H9 (cell line): ENCODE measurements at places on chromosomes 5 and 9. TPM values are rescaled to one million over a fixed set of nuclear protein-coding genes. Genes with fewer than 3 reads are reported as not detected.
A peak's percentile ranks its signal among the peaks of the same experiment; 100 is the strongest.

The TMEM171 gene
- 0.42 TPM in 2 replicates for total RNA-seq

The WWC1 gene
- total RNA-seq, result 28.2 and 30.7 TPM in 2 replicates

GRCh38 chr5:33530183-33531036 lies 89.6 kb downstream of the TARS1 start:
- DNase-seq, result peak; percentile 33

DNA sequence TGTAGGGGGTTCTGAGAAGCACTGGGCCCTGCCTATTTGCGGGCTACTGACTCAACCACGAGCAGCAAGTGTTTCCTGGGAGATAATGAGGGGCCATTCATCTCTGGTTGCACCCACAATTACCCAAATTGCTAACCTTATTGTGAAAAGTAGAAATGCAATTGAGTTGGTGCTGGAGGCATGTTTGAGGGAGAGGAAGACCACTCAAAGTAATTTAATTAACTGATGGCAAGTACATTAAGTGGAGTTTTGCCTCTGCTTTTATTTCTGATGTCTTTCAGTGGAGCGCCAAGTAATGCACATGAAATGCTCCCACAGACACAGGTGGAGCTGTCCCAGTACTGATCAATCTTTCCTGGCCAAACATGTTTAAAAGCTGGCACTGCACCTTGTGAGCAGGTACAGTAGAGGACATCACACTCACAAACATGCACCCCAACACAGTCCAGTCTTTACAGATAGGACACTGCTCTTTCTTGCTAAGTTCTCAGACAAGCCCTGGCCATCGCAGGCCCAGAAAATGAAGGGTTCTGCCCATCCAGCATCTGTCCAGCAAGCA lies 195.4 kb downstream of the HSPA4 start:
- DNase-seq, result no peak

DNA sequence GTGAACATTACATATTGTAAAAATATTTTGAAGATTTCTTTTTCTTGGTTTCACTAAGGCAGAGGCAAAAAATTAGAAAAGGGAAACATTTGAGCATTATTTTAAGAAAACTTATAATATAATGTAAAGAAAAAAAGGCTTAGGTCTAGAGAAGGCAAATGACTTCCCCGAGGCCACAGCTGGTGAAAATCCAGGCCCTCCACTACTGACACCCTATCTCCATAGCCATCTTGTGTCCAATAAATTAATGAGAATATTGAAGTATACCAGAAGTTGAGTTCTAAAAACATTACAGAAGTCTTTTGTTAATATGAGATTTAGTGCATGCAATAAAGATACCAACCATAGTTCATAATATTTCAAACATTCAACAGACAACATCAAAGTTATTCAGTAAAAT lies 459.9 kb upstream of the RORB start:
- no peak for DNase-seq

DNA sequence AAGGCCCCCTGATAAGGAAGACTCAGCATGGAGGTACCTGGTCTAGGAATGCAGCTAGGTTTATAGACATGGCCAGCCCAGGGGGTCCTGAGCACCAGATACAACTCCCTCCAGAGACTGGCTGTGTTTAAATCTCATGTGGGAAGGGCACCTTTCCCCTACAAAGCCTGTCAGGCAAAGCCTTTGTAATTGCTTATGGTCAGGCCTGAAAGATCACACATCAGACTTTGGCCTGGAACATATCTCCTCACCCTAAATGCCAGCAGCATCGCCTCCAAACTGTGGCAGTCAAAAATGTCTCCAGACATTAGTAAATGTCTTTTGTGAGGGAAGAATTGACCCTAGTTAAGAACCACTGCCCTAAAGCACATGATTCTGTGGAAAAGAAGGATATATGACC lies 51.6 kb upstream of the MACIR start:
- DNase-seq, result no peak
